ENCODE measurements at places on chromosomes 11 and 22.

DNA sequence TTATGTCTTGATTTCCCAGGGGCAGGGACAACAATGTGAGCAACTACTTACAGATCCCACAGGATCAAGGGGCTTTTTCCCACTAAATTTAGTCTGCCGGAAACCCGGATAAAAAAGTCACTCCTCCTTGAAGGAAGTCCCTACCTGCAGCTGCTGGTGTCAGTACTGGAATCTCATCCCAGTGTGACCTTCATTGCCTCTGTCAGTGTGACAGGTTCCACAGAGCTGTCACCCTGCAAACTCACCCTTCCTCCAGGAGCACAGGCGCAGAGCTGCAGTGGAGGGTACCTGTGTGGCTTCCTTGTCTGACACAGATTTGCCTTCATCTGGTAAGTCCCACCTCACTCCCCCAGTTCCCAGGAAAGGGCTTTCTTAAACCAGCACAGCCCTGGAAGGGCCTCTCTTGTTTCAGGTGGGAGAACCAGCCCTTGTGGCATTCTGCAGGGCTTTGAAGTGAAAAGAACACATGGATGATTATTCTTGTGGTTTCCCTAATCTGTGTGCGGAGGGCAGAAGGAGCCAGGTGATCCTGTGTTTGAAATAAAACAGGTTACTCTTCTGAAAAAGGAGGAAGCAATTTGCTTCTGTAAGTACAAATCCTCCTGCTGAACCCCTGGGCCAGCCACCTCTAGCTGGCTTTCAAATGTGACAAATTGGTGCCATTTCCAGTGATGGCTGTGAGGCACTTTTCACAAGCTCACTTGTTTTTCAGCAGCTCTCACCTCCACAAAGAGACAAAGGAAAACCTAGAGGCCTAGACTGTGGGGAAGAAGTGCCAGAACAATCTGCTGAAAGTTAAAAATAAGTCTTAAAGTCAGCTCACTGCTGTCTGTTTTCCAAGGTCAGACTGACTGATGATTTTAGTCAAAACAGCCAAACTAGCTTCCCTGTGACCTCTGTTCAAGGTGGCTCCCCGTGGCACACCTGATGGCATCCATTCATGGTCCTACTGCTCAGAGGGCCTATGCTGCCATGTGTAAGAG is 9.2 kb upstream of the PRSS23 start:
- no peak for DNase-seq

GRCh38 chr22:21028277-21029251 is 3.8 kb downstream of the SLC7A4 start:
- no peak for DNase-seq

- no peak for DNase-seq
Measured at GRCh38 chr11:109085708-109086373, 336.1 kb upstream of the C11orf87 start.

DNA sequence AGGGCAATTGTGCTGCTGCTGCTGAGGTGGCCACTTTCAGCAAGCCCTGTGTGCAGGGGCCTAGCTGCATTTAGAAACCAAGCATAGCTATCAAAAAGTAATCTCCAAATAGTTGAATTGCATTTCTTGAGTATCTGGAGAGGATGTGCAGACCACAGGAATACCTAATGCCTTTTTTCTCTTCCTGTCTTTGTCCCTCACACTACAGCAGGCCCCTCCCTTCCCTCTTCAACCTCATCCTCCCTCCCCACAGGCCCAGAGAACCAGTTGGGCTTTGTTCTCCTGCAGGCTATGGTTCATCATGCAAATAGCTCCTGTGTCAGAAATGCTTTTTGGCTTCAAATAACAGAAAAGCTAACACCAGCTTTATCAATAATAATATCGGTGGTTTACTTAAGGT is 47.7 kb downstream of the DKK3 start:
- DNase-seq: no peak

DNA sequence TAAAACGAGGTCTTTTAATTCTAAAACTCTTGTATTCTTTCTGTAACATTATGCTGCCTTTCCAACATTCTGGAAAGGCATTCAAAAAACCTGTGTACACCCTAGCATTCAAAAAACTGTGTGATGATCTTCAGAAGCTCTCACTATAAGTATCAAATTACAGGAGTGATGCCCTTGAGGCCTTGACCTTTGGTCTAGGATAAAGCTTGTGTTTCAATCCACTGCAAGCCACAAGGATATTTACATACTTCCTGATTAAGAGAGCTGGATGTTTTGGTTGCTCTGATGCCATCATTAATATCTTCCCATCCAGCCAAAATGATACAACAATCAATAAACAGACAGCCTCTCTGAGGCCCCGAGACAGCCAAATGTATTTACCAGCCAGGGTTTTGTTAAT is 11.9 kb downstream of the CLPB start:
- DNase-seq: no peak

- DNase-seq: no peak
Measured at GRCh38 chr11:13065200-13065787, 56.2 kb downstream of the RASSF10 start.

DNA sequence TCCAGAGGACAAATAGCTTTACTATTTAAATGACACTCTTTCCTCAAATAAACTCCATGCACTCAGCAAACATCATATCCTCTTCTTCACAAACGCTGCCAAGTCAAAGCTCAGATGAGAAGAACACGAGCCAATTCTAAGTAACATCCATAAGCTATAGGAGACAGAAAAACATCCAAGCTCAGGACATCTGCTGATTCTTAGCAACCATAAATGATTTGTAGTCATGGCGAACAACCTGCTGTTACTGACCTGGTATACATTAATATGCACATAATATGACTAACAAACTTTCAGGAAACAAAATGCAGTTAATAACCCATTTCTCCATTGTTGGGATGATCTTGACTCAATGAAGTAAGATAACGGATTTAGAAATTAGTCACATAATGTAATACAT is 6.7 kb downstream of the GALNT18 start:
- no peak for DNase-seq

GRCh38 chr11:128434818-128435217 is 152.5 kb downstream of the ETS1 start:
- no peak for DNase-seq

- peak; percentile 9 for DNase-seq
Measured at GRCh38 chr11:57513911-57514537, 1.5 kb downstream of the SLC43A1 start.

GRCh38 chr11:2002042-2002776 is 4.6 kb upstream of the H19 start:
- DNase-seq: no peak

- no peak for DNase-seq
Measured at GRCh38 chr11:120129570-120129969, 8.3 kb downstream of the TRIM29 start.

GRCh38 chr11:3109921-3110706 is 52.9 kb upstream of the CARS1 start:
- DNase-seq: peak; percentile 10

DNA sequence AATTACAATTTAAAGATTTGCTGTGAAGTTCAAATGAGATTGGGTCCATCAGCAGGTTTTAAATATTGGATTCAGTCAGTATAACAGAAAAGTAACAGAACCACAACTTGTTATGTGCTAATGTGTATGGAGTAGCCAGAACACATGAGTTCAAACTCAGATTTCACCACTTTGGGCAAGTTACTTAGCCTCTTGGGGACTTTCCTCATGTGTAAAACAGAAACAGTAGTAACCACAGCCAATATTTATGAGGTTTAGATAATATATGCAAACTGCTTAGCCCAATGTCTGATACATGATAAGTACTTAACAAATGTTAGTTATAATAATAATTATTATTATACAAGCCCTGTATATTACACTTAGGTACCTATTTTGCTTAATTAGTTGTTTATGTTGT is 21.8 kb upstream of the SLC5A12 start:
- no peak for DNase-seq

- DNase-seq: no peak
Measured at GRCh38 chr11:45917286-45917622, 423 bp downstream of the PEX16 start.

DNA sequence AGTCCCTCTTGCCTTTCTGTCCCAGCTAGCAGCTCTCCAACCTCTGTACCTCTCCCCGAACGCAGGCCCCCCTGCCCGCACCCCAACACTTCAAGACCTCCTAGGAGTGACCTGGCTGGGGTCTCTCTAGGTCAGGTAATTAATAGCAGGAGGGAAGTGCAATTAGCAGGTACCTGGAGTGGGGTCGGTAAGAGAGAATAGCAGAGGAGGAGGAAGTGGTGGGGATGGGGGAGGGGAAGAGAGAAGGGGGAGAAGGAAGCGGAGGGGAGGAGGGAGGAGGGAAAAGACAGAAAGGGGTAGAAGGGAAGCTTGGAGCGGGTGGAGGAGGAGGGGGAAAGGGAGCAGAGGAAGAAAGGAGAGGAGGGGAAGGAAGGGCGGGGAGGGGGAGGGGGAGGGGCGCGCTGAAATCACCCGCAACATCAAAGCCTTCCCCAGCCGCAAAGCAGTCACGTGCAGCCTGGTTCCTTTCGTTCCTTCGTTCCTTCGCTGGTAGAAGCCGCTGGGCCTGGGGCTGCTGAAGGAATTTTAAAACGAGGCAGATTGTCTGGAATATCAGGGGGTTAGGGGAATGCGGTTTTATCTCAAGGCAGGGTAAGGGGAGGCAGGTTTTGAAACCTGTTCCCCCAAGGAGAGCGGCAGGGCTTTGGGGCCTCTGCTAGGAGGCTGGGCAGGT is 29.3 kb upstream of the TCF20 start:
- no peak for DNase-seq

GRCh38 chr22:37752189-37753087 is 55.3 kb upstream of the GCAT start:
- no peak for DNase-seq

- DNase-seq: peak; percentile 13
Measured at GRCh38 chr22:23856721-23857605, 712 bp upstream of the SLC2A11 start.

DNA sequence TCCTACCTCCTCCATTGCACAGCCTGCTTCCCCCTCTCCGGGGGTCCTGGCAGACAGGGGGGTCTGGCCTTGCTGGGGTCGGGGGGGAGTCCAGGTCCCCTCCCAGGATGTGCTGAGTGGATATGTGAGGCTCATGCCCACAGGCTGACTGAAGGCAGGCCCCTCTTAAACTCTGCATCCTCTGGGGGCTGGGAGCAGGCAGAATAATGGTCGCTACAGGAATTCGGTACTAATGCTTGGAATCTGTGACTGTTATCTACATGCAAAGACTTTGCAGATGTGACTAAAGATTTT is 1.6 kb upstream of the SUN2 start:
- DNase-seq: no peak

- no peak for DNase-seq
Measured at GRCh38 chr22:35315141-35315854, 15.6 kb downstream of the TOM1 start.

- no peak for DNase-seq
Measured at GRCh38 chr11:75498556-75499255, 27.0 kb downstream of the GDPD5 start.

DNA sequence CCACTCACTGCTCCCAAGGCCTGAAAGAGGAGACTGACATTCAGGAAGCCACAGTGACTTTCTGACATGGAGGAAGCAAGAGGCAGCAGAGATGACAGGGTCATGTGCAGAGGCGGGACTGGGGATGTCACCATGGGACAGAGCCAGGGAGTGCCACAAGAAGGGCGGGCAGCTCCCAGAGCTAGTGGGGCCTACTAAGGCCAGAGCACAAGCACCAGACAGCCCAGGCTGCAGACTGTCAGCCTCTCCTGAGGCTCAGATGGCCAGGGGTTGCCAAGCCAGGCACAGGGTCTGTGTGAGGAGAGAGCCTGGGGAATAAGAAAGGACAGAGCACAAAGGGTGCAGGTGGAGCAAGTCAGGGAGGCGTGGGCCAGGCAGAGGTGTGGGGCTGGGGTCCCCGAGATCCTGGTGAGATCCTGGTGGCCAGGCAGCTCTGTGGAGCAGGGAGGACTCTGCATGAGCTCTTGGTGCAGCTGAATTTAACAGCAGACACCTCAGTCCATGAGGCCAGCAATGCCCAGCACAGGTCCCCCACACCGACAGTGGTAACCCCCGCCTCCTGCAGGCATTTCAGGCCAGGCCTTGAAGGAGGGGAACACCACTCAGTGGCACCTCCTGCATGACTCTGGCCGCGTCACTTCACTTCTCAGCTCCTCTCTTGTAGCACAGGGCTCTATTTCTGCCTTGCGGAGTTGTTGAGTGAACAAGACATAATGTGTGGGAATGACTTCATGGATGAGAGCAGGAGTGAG is 52.3 kb downstream of the SGSM3 start:
- no peak for DNase-seq

GRCh38 chr11:28877340-28877739 is 769.2 kb downstream of the METTL15 start:
- no peak for DNase-seq

- no peak for DNase-seq
Measured at GRCh38 chr22:48578138-48579042, 1249.3 kb downstream of the BRD1 start.

- no peak for DNase-seq
Measured at GRCh38 chr22:47836957-47837356, 1074.5 kb downstream of the TBC1D22A start.

DNA sequence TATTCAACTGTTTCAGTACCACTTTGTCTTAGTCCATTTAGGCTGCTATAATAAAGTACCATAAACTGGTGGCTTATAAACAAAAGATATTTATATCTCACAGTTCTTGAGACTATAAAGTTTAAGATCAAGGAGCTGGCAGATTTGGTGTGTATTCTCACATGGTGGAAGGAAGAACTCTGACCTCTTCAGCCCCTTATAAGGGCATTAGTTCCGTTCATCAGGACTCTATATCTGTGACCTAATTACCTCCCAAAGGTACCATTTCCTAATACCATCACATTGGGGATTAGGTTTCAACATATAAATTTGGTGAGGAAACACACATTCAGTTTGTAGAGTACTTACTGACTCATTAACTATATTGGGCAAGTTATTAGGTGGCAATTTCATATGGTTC is 10.7 kb upstream of the ARL14EP start:
- no peak for DNase-seq

GRCh38 chr11:103903621-103904323 is 132.7 kb upstream of the DDI1 start:
- DNase-seq: no peak

DNA sequence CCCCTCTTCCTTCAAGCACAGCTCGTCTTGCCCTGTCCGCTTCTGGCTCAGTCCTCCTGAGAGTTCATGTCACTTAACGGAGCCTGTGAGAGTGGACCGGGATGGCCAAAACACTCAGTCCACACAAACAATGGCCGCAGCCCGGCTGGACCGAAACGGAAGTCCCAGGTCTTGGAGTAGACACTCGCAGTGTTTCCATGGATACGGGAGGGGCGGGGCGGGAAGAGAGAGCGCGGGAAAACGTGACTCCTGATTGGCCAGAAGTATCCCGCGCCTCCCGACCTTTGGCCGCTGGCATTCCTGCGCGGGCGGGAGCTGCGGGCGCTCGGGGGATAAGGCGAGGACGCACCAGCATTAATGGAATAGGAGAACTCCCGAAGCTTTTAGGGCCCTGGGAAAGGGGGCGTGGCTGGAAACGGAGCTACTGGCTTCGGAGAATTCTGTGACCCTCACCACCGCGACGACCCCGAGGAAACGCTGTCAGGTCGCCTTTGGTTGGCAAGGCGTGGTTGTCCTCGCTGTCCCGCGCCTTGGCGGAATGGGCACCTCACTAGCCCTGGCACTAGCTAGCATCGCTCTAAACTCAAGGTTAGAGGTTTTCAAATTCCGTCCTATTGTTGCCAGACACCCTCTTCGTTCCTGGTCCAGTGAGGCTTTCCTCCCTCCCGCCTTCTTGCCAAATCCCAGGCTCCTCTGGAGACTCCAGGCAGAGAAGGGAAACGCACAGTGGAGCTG is at the start of the genes NLRP14 and ZNF214:
Gene NLRP14, plus strand, starts transcription at position 297 of the 735 bp plus-strand sequence. CDS start 18,108 bp downstream, outside the sequence.
Gene ZNF214, minus strand, starts transcription at position 164 of the 735 bp plus-strand sequence. CDS start 17,511 bp downstream, outside the sequence.
- DNase-seq: peak; percentile 56
